ENCODE measurements at places on chromosomes 12 and 14.

GRCh38 chr12:14591719-14592118 lies 24.0 kb upstream of the PLBD1 start:
- DNase-seq = no peak

- DNase-seq = no peak
Observed at GRCh38 chr12:90618586-90618985, 336.4 kb downstream of the CCER1 start.

DNA sequence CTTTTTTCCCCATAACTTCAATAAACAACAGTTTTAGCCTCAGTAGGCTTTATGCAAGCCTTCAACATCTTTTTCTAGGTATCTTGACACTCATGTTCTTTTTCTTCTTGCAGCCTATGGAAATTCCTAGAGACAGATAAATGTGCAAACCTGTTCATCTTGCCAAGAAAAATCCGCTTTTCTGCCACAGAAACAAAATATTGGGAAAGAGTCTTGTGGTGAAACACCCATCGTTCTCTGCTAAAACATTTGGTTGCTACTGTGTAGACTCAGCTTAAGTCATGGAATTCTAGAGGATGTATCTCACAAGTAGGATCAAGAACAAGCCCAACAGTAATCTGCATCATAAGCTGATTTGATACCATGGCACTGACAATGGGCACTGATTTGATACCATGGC lies 295.9 kb downstream of the ZFP36L1 start:
- DNase-seq = no peak

DNA sequence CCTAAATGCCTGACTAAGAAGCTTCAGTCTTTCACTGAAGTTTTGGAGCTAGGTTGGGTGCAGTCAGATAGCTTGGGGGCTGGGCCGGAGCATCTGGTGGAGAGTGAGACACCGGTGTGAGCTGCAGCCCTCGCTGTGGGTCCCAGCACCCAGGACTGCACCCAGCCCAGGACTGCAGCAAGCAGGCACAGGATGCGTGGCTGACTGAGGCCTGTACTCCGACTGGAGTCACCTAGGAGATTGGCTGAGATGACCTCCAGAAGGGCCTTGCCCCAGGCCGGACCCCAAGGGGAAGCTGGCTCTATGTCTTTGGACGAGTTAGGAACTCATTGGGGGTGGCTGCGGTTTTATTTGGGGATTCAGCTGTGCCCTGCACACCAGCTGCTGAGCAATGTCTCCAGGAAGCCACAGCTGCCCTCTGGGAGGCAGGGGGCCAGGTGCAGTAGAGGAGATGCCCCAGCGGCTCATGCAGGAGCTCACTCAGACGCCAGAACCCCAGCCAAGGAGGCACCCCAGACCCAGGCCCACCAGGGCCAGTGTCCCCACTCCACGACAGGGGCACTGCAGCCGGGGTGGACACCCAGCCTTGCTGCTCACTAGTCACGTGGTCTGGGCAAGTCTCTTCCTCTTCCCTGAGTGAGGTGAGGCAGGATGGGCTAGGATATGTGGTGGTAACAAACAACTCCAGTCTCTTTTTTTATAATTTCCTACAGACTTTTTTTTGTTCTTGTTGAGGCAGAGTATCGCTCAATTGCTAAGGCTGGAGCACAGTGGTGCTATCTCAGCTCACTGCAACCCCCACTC lies 31.8 kb upstream of the RCOR1 start:
- no peak for DNase-seq

Data from activated T-cell treated with anti-CD3 and anti-CD28 coated beads for 1 hour (primary cell).